Activated gamma-delta T cell treated with Interleukin-2 at 50 U/mL for 16 hours (primary cell): ENCODE measurements at places on chromosomes 4 and X.

DNA sequence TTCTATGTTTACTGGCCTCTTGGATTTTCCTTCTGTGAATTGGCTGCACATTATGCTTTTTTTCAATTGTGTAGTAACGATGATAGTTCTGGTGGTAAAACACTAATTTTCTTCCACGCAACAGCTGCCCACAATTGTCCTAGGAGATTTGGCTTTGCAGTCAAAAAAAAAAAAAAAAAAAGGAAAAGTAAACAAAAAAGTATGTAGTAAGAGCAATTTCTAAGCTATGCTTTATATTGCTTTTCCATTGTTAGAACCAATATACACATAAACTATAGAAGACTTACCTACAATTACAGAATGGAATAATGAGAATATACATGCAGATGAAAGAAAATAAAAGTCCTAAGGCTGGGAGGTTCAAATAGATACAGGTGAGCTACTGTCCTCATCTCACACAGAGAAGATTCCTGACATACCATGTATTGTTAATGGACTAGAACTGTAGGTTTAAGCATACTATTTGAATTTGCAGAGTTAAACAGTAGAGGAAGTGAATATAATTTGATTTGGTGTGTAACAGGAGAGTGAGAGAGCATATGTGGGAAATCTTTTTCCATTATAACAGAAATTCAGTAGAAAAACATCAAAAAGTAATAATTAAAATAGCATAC lies 976.2 kb downstream of the RAB28 start:
- DNase-seq, result no peak

GRCh38 chrX:24703185-24703494 lies 9.4 kb downstream of the POLA1 start:
- DNase-seq, result no peak

GRCh38 chr4:155956461-155956860 lies 2.8 kb upstream of the CTSO start:
- DNase-seq, result no peak

GRCh38 chr4:95129821-95130311 lies 372.1 kb downstream of the BMPR1B start:
- DNase-seq, result no peak

DNA sequence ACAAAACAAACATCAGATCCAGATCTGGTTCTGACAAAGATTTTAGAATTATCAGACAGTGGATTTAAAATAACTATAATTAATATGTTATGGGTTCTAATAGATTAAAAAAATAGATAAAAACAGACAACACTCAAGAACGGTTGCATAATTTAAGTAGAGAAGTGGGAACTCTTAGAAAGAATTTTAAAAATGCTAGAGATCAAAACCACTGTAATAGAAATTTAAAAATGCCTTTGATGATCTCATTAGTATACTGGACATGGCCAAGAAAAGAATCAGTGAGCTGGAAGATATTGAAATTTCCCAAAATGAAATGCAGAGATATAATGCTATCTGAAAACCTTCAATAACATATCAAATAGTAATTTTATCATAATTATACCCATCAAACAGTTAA lies 28.3 kb upstream of the DYNLT3 start:
- no peak for DNase-seq

GRCh38 chrX:29477878-29478277 lies 737.5 kb upstream of the MAGEB2 start:
- DNase-seq, result no peak

- DNase-seq, result no peak
These were observed 103.0 kb upstream of the MAML3 start for GRCh38 chr4:140256941-140257340.

DNA sequence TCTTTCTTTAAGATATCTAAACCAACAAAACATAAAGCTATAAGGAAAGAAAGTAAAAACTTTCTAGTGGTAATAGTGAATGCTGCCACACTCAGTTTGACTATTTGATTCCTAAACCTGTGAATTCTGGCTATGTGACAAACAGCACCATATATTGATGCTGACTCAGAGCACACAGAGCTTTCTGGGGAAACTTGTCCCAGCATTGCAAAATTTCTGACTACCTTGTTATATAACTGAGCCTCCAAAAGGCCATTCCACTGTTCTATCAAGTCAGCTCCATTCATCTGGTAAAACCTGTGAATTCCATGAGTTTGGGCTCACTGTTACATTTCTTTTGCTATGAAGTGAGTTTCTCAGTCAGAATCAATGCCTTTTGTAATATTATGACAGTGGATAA lies 1229.7 kb downstream of the PCDH18 start:
- DNase-seq, result no peak

DNA sequence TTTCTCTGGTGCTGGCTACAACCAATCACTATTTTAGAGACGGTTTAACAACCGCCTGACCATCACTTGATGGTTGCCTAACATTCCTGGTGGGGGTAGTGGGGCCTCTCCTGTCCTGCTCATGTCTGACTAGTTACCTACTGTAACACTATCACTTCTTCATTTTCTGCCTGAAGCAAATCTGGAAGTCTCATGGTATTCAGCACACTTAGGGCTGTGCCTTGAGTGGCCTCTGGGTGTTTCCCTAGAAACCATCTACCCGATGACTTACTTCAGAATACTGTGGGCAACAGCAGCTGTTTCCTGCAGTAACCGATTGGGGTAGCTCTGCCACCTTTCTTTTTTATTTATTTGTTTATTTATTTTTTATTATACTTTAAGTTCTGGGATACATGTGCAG lies 880.1 kb upstream of the INTU start:
- no peak for DNase-seq
